Left forelimb (tissue), 1 donor: ENCODE measurements at places on chromosomes 3 and 15.
A peak's percentile ranks its signal among the peaks of the same experiment; 100 is the strongest.

GRCh38 chr15:81072551-81072950, 61.5 kb upstream of the CFAP161 start:
- no peak for DNase-seq

GRCh38 chr15:69170597-69170996, 10.2 kb downstream of the GLCE start:
- DNase-seq: no peak

DNA sequence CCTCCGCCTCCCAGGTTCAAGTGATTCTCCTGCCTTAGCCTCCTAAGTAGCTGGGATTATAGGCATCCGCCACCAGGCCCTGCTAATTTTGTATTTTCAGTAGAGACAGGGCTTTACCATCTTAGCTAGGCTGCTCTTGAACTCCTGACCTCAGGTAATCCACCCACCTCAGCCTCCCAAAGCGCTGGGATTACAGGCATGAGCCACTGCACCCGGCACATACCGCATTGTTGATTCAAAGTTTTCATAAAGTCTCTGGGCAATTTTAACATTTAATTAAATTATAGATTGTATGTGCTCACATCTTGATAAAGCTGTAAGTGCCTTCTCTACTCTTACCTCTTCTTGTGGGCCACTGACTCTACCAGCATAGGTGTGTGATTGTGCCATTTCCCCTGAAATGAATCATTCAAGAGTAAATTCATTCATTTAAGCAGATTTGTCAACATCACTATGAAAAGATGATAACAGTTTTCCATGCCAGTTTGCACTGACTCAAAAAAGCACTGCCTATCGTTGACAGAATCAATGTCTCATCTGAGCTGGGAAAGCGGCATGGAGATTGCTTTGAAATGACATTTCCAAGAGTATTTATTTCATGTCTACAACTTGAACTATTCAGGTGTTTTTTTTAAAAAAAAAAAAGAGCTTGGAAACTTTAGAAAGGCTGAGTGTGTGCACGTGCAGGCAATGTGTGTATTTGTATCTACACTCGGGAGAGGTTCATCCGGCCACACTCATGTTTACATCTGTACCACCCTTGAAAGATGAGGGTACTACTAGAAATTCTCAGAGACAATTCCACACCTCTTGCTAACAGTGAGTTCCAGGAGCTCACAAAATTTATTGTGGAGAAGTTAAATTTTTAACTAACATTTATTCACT, 3.5 kb downstream of the BCL2A1 start:
- no peak for DNase-seq

GRCh38 chr3:170740726-170741591, 129.0 kb downstream of the RPL22L1 start:
- no peak for DNase-seq

DNA sequence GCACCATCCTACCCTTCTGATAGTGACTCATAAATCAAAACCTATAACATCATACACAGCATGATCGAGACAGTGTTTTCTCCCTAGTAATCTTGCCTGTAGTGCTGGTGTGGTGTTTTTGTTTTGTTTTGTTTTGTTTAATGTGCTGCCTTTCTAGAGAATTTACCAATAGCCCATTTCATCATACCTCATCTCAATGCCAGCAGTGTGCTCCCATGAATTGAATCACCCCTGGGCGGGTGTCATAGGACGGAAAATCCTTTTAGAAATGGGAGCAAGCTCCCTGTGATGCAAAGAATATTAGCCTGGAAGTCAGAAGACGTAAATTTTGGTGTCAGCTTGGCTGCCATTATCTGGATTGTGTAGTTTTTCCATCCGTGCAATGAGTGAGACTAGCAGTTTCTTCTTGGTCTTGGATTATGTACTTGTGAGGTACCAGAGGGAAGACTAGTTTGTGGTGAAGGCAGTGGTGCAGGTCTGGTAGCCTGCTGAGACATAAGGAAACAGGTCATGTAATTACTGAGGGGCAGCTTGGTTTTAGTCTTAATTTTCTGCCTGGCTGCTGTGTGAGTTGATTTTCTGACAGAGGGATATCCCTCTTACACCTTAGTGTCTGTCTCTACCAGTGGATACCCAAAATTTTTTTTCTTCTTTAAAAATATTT, 29.9 kb downstream of the IGSF10 start:
- DNase-seq: no peak

GRCh38 chr3:105834768-105835167, 34.0 kb downstream of the CBLB start:
- no peak for DNase-seq

DNA sequence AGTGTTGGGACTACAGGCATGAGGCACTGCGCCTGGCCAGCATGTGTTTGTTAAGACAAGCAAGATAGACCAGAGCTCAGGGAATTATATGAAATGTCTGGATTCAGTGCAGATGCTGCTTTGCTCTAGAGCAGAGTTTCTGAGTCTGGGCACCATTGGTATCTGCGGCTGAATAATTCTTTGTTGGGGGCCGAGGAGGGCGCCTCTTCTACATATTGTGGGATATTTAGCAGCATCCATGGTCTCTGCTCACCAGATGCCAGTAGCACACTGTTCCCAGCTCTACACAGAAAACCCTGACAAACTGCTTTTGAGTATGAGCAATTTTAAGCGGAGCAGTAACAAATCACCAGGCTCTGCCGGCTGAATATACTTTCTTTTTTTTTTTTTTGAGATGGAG, 3.6 kb upstream of the LDHAL6B start:
- no peak for DNase-seq

- DNase-seq: peak; percentile 67
These were observed at the start of gene SST for GRCh38 chr3:187669675-187670504. Gene SST (minus strand): TSS chr3:187670394. CDS start chr3:187670291, 103 bp downstream.

- DNase-seq: no peak
These were observed 178.5 kb downstream of the NR1D2 start for GRCh38 chr3:24123596-24123995.

DNA sequence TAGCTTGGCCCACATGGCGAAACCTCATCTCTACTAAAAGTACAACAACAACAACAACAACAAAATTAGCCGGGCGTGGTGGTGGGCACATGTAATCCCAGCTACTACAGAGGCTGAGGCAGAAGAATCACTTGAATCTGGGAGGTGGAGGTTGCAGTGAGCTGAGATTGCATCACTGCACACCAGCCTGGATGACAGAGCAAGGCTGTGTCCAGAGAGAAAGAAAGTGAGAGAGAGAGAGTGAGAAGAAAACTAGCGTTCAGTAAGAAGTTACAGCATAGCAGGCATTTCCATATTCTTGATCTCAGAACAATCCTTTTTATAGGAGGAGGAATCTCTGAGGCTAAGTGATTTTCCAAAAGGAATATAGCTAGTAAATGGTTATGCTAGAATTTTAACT, 1076.1 kb downstream of the AGBL1 start:
- DNase-seq: no peak

- DNase-seq: no peak
These were observed 67.1 kb downstream of the GRM7 start for GRCh38 chr3:6928064-6928463.

GRCh38 chr3:21435871-21436270, 315.1 kb downstream of the ZNF385D start:
- DNase-seq: no peak
